T-helper 17 cell (primary cell): ENCODE measurements at places on chromosomes 3 and 15.

DNA sequence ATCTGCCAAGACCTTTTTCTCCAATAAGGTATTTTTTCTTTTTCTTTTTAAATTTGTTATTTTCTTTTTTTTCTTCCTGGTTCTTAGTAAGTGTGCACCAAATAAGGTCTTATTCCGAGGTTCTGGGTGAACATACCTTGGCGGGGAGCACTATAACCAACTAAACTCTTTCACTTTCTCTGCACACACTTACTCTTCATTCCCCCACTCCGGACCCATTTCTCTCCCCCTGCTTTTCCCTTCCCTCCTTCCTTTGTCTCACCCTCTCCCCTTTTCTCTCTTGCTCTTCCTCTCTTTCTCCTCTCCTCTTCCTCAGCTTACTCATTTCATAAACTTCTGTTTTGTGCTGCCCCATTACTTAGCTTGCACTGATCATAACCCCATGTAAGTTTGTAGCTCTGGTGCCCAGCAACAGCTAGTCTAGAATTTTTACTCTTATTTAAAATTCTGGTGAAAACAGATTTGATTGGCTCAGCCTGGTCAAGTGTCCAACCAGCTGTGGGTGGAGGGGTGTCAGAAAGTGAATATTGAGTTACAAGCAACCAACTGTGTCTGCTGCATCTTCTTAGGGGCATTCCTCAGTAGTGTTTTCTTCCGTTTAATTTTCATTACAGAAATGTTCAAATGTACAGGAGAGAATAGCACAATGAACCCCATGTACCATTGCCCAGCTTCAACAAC, 297.5 kb downstream of the SHQ1 start:
- DNase-seq = no peak

DNA sequence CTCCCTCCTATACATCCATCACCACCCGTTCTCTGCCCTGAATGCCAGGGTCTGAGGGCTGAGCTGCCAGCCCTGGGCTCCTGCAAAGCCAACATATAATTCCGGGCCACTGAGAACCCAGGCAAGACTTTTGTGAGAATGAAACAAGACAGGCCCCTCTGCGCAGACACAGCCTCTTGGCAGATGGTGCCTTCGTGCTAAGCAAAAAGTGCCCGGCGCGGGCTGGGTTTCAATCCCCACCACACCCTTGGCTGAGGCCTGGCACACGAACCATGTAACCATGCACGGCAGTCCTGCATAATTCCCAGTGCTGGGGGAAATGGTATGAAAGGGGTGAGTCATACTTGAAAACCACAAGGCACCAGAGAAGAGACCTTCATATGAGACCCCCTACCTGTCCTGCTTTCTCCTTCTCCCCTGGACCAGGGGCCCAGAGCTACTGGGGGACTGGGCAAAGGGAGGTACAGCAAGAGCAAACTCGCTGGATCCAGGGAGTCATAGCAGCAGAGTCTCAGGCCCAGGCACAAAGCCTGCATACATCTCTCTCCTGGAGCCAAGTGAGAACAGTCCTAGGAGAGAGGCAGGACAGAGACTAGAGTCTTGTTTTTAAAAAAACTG, 26.1 kb upstream of the LOXL1 start:
- DNase-seq = no peak

GRCh38 chr15:100060276-100060926, 281.4 kb downstream of the ADAMTS17 start:
- DNase-seq = no peak

DNA sequence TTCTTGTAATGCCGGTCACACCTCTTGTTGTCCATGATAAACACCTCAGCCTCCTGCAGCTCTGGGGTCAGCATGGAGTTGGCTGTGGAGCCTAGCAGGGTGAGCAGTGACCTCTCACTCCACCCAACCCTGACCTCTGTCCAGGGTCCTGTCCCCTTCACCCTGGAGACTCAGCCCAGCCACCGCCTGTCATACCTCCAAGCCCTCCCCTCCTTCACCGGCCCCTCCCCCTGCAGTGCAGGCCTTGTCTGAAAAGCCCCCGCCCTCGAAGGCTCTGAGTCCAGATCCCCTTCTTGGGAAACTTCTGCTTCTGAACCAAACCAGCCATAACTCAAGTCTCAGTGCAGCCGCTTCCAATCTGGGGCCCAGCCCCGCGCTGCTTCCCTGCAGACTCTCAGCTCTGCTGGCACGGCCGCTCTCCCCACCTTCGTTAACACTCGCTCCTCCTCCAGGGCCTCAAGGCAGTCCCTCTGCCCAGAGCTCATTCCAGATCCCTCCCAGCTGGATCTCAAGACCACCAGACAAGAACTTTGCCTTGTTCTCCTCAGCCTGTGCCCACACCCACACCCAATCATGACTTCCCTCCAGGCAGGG, 25.4 kb upstream of the PRSS50 start:
- no peak for DNase-seq

- no peak for DNase-seq
Measured at GRCh38 chr3:60086811-60087210, 1037.0 kb upstream of the CFAP20DC start.

GRCh38 chr3:42010530-42010929, 48.6 kb upstream of the ULK4 start:
- DNase-seq = no peak

DNA sequence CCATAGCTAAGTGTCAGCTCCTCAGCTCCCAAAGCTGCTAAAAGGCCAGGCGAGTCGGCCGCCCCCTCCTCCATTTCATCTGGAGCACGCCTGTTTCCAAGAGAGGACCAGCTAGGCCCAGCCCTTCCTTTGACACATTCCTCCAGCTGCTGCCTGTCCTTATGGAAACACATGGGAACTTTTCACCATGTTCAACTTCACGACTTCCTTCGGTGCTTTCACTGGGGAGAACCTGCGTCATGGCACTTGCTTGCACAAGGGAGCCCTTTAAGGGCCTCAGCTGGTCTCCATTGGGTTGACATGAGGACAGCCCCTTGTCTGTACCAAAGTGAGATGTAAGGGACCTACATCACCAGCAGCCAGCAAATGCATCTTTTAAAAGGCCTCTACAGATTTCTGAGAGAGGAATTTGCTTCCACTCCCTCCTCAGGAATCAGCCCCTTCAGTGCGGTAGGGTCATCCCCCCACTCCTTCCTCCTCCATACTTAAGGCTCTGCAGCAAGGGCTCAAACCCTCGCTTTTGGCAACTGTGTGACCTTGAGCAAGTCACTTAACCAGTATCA, 2.1 kb downstream of the MAGI1 start:
- no peak for DNase-seq

DNA sequence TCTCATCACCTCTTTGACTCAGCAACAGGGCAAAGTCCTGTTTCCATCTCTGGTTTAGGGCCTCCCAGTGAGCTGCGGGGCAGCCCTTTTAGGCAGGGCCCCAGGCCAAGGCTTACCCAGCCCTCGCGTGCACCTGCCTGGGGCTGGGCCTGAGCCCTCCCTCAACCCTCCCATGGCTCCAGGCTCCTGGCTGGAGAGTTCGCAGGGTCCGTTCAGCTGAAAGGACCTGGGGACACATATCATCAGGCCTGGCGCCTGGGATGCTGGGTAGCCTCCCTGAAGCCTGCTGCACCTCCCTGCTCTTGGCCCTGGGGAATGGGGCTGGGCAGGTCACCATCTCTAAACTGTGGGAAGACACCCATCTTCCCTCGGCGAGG, 29.7 kb downstream of the HDAC11 start:
- no peak for DNase-seq

GRCh38 chr15:28002136-28002861, 96.8 kb downstream of the OCA2 start:
- DNase-seq = no peak

DNA sequence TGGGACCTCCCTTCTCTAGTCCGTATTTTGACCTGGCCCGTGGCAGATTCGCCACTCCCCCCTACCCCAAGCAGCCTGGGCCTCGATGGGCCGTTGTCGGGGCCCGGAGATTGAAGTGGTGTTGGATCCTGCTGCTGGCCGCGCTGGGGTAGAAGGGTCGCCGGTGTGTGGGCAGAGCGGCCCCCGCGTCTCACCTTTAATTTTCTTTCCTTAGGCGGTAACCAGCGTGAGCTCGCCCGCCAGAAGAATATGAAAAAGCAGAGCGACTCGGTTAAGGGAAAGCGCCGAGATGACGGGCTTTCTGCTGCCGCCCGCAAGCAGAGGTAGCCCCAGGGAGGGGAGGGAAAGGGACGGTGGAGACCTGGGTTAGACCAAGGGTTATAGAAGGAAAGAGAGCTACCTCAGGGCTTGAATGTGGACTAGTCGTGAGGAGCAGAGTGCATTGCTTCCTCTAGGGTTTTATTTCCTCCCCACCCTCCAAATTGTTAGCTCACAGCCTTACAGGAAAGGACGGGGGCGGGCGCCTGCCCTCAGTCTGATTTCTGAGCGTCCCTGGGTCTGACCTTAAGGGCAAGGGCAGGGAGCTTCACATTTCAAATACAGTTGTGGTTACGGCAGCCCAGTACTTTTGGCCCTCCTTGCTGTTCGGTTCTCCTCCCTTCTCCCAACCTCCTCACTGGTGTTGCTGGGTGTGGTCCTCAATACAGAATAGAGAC, 799 bp downstream of the SERF2 start:
- no peak for DNase-seq
